ENCODE measurements at places on chromosomes 11 and 22. TPM values are rescaled to one million over a fixed set of nuclear protein-coding genes. Genes with fewer than 3 reads are reported as not detected.

Gene PVALB
- total RNA-seq = not detected

Gene CNIH2
- total RNA-seq = 0.63 TPM

Gene CCDC90B
- total RNA-seq = 36.0 TPM

Gene MRGPRF
- total RNA-seq = 3.6 TPM

Gene OR2D2
- total RNA-seq = not detected

Gene MS4A12
- not detected for total RNA-seq

Gene MTCH2
- total RNA-seq = 61.1 TPM

Gene MS4A6E
- not detected for total RNA-seq

Gene PIWIL4
- 1.6 TPM for total RNA-seq

Gene BRSK2
- total RNA-seq = 0.25 TPM

Gene CARNS1
- total RNA-seq = 0.33 TPM

Gene PIK3IP1
- total RNA-seq = 27.5 TPM

Gene RFPL2
- total RNA-seq = not detected

Gene THY1
- 380 TPM for total RNA-seq

Gene CECR2
- 0.98 TPM for total RNA-seq

Gene SBF2
- total RNA-seq = 14.0 TPM

Gene TUB
- total RNA-seq = 3.7 TPM

Gene SNAP29
- 14.3 TPM for total RNA-seq

Gene RAB39A
- total RNA-seq = not detected

Gene MS4A3
- total RNA-seq = not detected

Gene C11orf42
- not detected for total RNA-seq

Gene RELT
- 7.3 TPM for total RNA-seq

Gene ANKK1
- total RNA-seq = not detected

Gene CHKB
- total RNA-seq = 36.7 TPM

Measured in mesangial cell (primary cell).